Caco-2 (cell line): ENCODE measurements at places on chromosomes 12 and 14. TPM values are rescaled to one million over a fixed set of nuclear protein-coding genes. Genes with fewer than 3 reads are reported as not detected.

Gene SEL1L
- total RNA-seq = 103 and 116 TPM in 2 replicates

Gene METTL3
- total RNA-seq = 40.1 and 43.8 TPM in 2 replicates

Gene SYNDIG1L
- total RNA-seq = 0.29 TPM in 1 of 2 replicates, not detected in the other

Gene LHX5
- 0.25 and 0.30 TPM in 2 replicates for total RNA-seq

Gene ASB2
- total RNA-seq = 0.21 TPM in 1 of 2 replicates, not detected in the other

Gene FSCB
- total RNA-seq = not detected in 2 replicates

Gene SLC6A13
- 1.0 and 1.3 TPM in 2 replicates for total RNA-seq

Gene DDN
- total RNA-seq = 1.7 and 1.9 TPM in 2 replicates

Gene HCAR2
- total RNA-seq = 0.16 and 0.18 TPM in 2 replicates

Gene P2RX7
- total RNA-seq = not detected in 2 replicates

DNA sequence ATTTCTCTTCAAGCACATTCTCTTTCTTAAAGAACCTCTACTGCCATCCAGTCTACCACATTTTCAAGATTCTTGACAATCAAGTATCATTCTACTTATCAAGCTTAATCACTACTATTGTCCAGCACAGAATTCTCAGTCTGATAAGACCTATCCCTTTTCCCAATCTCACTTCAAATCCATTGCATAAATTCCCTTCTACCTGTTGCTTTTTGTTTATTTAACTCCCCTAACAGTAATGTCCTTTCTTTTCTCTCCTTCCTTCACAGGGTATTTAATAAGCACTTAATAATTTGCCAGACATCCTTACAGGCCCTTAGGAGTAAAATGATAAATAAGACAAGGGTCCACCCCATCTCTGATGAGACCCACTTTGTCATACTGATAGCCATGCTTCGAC, 41.7 kb downstream of the ZFC3H1 start:
- H3K4me3 ChIP-seq = no peak overlapping the region
- no peaks in the 10 kb centered on the region for H3K36me3 ChIP-seq
- peak overlapping the region; percentile 40 for H3K27ac ChIP-seq
- no peaks in the 10 kb centered on the region for H3K4me1 ChIP-seq
- no peak for DNase-seq
- H3K27me3 ChIP-seq = no peaks in the 10 kb centered on the region

DNA sequence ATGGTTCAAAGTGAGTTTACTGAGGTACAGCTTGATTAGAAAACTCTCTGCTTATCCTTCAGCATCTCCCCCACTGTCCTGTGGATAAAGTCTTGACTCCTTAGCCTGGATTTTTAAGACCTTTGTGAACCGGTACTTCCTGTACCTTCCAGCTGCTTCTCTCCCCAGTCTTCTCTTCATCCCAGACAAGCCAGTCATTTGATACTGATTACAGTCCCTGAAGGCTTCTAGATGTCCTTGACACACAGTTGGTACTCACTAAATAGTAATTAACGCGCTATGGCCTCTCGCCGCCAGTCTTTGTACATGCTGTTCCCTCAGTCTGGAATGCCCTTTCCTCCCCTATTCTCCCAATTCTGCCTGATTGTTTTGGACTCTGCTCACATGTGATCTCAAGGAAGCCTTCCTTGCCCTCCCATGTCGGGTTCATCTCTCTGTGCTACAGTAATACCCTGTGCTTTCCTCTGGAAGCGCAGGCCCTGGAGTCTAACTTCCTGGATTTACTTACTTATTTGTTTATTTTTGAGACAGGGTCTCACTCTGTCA, 50.6 kb upstream of the PTGR2 start:
- no peak overlapping the region for H3K4me3 ChIP-seq
- peaks cover 41% of the 10 kb centered on the region for H3K4me1 ChIP-seq
- no peak for DNase-seq
- H3K27ac ChIP-seq = peak overlapping the region; percentile 42
- H3K36me3 ChIP-seq = no peaks in the 10 kb centered on the region

DNA sequence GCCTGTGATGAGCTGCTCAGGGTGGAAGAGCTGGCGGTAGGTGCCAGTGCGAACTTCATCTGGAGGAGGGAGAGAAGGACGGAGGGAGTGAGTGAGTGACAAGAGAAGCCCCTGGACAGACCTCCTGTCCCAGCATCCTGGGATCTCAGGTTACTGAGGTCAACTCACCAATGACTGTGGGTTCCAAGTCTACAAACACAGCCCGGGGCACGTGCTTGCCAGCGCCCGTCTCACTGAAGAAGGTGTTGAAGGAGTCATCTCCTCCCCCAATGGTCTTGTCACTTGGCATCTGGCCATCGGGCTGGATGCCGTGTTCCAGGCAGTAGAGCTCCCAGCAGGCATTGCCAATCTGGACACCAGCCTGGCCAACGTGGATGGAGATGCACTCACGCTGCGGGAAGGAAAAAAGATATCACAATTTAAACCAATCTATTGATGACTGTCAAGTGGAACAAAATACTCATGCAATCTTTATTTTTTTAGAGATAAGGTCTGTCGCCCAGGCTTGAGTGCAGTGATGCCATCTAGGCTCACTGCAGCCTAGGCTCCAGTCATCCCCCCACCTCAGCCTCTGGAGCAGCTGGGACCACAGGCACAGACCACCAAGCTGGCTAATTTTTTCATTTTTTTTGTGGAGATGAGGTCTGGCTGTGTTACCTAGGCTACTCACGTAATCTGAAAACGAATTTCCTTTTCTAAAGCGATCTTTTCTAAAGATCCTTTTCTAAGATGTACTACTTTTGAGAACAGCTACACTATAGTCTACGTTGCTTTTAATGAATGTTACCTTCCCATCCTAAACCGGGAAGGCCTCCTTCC, 1.7 kb downstream of the TUBA1B start:
- peak overlapping the region; percentile 99 for H3K27ac ChIP-seq
- H3K27me3 ChIP-seq = no peaks in the 10 kb centered on the region
- H3K4me1 ChIP-seq = peaks cover 8% of the 10 kb centered on the region
- H3K36me3 ChIP-seq = peaks cover 3% of the 10 kb centered on the region; the same call in 1 of the 2 replicates

DNA sequence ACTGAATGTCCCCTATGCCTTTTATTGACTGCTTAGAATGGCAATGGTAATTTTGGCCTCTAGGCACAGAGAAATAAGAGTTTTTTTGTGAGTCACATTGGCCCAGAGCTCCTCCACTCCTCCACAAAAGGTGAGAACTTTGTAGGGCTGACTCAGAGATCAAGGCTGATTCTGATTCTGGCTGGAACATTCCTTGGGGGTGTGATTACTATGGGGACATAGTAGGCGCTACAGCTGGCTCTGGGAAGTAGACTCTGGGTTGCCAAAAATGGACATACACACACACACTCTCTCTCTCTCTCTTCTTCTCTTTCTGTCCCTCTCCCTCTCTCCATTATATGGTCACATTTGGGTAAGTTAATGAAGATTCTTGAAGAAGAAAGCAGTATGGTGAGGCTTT, 174.6 kb upstream of the DDHD1 start:
- H3K27me3 ChIP-seq = no peaks in the 10 kb centered on the region
- no peaks in the 10 kb centered on the region for H3K4me1 ChIP-seq
- no peak for DNase-seq
- no peak overlapping the region for H3K27ac ChIP-seq
- no peak overlapping the region for H3K4me3 ChIP-seq

GRCh38 chr14:100471441-100472093, 115.7 kb downstream of the BEGAIN start:
- no peak overlapping the region for H3K4me3 ChIP-seq
- H3K27ac ChIP-seq = no peak overlapping the region
- no peaks in the 10 kb centered on the region for H3K36me3 ChIP-seq

DNA sequence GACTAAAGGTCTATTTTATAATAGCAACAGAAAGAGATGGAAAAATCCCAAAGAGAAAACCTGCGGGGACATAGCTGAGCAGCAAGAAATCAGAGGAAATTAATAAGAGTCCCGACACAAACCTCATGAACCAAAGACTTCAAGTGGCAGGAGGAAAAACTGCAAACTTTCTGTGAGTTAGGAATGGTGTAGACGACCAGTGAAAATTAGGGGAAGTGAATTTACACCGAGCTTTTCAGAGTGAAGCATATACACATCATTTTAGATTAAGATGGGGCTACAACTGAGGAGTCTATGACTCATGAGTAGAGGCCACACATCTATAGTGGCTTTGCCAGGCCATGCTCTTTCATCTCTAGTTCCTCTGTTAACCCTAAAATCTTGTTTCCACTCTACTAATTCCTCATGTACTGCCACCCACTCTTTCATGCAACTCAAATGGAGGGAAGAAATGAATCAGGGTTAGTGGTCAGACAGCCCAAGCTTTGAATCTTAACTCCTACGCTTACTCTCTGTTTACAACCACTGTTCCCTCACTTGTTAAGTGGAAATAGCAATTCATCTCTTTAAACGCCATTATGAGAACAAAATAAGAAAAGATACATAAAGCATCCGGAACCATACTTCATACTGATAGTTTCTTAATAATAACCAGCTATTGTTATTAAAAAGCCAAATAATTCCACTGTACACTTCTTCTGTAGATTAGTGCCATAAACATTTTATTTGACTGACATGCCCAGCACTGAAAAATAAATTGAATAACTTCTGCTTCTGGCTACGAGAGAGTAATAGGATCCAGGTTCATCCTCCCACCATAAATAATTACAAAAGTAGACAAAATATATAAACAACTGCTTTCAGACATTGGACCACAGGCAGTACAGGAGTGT, 219.3 kb downstream of the RMST start:
- H3K4me3 ChIP-seq = no peak overlapping the region
- H3K36me3 ChIP-seq = no peaks in the 10 kb centered on the region
- no peaks in the 10 kb centered on the region for H3K4me1 ChIP-seq
- no peaks in the 10 kb centered on the region for H3K27me3 ChIP-seq

GRCh38 chr12:14264778-14265177, 100.7 kb upstream of the ATF7IP start:
- H3K4me3 ChIP-seq = no peak overlapping the region
- no peaks in the 10 kb centered on the region for H3K27me3 ChIP-seq
- H3K36me3 ChIP-seq = no peaks in the 10 kb centered on the region
- H3K27ac ChIP-seq = no peak overlapping the region

- no peaks in the 10 kb centered on the region for H3K4me1 ChIP-seq
- no peaks in the 10 kb centered on the region for H3K27me3 ChIP-seq
- no peaks in the 10 kb centered on the region for H3K36me3 ChIP-seq
Observed at GRCh38 chr14:28294834-28295440, 471.6 kb upstream of the FOXG1 start.

DNA sequence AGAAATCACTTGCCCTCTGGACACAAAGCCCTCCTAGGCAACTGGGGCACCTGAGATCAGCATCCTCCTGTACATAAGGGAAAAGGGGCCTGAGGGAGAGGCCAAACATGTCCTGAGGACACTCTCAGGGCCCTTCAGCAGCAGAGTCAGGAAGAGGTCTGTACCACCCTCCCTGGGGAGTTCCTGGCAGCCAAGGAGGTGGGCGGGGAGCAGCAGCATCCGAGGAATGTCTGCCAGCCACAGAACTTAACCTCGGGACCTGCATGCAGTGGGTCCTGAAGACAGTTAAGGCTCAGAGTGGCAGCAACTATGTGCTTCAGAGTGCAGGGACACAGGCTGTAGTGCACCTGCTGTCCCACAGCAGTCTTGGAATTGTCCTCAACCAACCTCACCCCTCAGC, 62.1 kb downstream of the SPTB start:
- H3K36me3 ChIP-seq = no peaks in the 10 kb centered on the region
- no peak for DNase-seq
- H3K4me3 ChIP-seq = no peak overlapping the region
- H3K27me3 ChIP-seq = no peaks in the 10 kb centered on the region

DNA sequence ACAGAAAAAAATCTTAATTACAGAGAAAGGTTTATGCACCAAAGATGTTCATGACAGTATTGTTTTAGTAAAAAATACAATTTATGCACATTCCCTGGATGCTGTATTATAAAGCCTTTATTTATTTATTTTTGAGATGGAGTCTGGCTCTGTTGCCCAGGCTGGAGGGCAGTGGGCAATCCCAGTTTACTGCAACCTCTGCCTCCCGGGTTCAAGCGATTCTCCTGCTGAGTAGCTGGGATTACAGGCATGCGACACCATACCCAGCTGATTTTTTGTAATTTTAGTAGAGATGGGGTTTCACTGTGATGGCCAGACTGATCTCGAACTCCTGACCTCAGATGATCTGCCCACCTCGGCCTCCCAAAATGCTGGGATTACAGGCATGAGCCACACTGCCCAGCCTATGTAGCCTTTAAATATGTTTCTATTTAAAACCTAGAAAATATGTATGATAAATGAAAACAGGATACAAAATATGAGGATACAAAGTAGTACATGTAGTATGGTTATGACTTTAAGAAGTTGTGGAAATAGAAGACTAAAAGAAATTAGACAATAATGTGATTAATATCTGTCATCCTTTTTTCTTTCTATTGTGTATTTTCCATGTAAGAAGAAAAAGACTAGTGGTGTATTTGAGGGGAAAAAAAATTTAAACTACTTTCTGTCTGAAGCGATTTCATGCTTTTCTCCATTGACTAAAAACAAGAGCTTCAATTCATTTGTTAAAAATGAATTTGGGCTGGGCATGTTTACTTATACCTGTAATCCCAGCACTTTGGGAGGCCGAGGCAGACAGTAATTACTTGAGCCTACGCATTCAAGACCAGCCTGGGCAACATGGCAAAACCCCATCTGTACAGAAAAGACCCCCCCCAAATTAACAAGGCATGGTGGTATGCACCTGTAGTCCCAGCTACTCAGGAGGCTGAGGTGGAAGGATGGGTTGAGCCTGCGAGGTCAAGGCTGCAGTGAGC, 13.1 kb downstream of the ATF1 start:
- no peaks in the 10 kb centered on the region; the same call in 1 of the 2 replicates for H3K36me3 ChIP-seq
- H3K27ac ChIP-seq = no peak overlapping the region
- no peak overlapping the region for H3K4me3 ChIP-seq
- H3K4me1 ChIP-seq = 0 out of 2 replicates have a peak, but pooled peaks cover 3% of the 10 kb centered on the region

- no peaks in the 10 kb centered on the region for H3K36me3 ChIP-seq
- no peak overlapping the region for H3K27ac ChIP-seq
- H3K4me3 ChIP-seq = no peak overlapping the region
- no peaks in the 10 kb centered on the region for H3K4me1 ChIP-seq
- H3K27me3 ChIP-seq = no peaks in the 10 kb centered on the region
Observed at GRCh38 chr14:89524412-89524811, 107.4 kb upstream of the FOXN3 start.

- 0 out of 2 replicates have a peak, but pooled peaks cover 2% of the 10 kb centered on the region for H3K36me3 ChIP-seq
- no peak for DNase-seq
- H3K27ac ChIP-seq = peak overlapping the region; percentile 77
- peaks cover 27% of the 10 kb centered on the region for H3K4me1 ChIP-seq
Observed at GRCh38 chr12:49332891-49333371, 4.1 kb downstream of the C1QL4 start.

DNA sequence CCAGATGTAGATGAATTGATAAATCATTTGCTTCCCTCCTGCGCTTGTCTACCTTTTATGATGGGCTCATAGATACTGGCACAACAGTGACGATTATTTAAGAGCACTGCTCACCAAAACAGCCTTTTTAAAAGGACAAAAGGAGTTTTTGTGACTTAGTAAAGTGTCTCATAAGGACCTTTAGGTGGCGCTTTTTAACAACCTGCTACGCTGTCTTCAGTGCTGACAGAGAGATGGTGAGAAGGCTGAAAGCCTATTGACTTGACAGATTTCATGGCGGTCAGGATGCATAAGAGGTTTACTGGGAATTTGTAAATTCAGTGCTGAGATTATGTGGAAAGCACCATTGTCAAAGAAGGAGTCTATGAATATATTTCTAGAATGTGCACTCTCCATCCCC, 87.6 kb downstream of the SLC15A5 start:
- H3K36me3 ChIP-seq = no peaks in the 10 kb centered on the region
- no peak overlapping the region for H3K27ac ChIP-seq
- DNase-seq = peak; percentile 41
- H3K27me3 ChIP-seq = no peaks in the 10 kb centered on the region
- no peak overlapping the region for H3K4me3 ChIP-seq
